ENCODE measurements at places on chromosomes 5 and 9.

GRCh38 chr5:150765011-150765798, 6.4 kb upstream of the DCTN4 start:
- no peak for DNase-seq

GRCh38 chr9:75601280-75601679, 289.2 kb upstream of the PCSK5 start:
- no peak for DNase-seq

DNA sequence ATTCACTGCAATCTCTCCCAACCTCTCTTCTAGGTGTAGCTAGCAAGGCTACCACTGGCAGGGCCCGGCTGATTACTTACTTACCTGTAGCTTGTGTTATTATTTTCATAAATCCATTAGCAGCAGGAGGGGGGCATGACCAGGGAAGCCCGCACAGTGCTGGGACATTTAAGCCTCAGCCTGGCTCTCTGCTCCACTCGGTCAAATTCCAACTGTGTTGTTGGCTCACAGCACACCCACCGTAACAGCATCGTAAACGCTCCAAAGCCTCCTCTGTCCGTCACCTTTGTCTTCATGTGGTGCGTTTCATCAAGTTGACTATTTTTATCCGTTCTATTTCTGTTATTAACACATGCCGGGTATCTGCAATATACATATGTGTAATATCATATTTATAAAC, 264.7 kb downstream of the NSG2 start:
- DNase-seq = no peak

DNA sequence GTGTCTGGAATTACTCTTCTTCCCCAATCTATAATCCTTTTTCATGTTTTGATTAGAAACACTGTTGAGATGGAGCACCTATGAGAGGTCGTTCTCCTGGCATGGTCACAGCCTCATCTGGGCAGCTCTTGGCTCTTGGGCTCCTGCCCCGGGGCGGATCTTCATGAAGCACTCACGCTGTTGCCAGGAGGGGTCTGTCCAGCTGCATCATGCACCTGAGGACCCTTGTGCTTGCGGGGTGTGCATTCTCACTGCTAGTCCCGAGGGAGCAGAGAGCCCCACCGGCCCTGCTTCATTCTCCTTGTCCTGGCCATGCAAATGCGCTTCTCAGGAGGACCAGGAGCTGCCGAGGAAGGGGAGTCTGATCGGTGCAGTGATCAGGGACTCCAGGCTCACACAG, 117.6 kb upstream of the S1PR3 start:
- DNase-seq = no peak

- DNase-seq = no peak
Observed at GRCh38 chr5:90161414-90161813, 248.1 kb downstream of the CETN3 start.

GRCh38 chr5:115452083-115452482, 92.5 kb downstream of the FEM1C start:
- no peak for DNase-seq

- no peak for DNase-seq
Observed at GRCh38 chr9:16306586-16306985, 563.9 kb downstream of the BNC2 start.

- no peak for DNase-seq
Observed at GRCh38 chr5:150320044-150320613, 17.4 kb upstream of the ARSI start.

DNA sequence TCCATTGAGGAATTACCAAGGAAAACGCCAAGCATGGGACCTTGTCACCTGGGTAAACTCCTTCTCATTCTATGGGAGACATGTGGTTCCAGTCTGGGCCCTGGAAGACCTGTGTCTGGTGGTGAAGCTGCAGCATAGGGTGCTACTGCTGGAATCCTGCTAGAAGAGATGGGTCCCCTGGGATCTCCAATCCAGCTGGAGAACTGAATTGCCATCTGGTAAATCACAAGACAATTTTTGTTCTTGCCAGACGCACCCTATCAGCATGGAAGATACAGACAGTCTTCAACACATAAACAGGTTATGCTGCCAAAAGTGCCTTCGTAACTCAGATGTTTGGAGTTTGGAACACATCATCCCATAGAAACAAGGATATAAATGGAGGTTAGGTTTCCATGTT, 424.0 kb upstream of the BRINP1 start:
- DNase-seq = no peak

- no peak for DNase-seq
Observed at GRCh38 chr5:11903121-11903613, 1.1 kb downstream of the CTNND2 start.

GRCh38 chr5:117177302-117177701, 602.7 kb upstream of the SEMA6A start:
- no peak for DNase-seq

DNA sequence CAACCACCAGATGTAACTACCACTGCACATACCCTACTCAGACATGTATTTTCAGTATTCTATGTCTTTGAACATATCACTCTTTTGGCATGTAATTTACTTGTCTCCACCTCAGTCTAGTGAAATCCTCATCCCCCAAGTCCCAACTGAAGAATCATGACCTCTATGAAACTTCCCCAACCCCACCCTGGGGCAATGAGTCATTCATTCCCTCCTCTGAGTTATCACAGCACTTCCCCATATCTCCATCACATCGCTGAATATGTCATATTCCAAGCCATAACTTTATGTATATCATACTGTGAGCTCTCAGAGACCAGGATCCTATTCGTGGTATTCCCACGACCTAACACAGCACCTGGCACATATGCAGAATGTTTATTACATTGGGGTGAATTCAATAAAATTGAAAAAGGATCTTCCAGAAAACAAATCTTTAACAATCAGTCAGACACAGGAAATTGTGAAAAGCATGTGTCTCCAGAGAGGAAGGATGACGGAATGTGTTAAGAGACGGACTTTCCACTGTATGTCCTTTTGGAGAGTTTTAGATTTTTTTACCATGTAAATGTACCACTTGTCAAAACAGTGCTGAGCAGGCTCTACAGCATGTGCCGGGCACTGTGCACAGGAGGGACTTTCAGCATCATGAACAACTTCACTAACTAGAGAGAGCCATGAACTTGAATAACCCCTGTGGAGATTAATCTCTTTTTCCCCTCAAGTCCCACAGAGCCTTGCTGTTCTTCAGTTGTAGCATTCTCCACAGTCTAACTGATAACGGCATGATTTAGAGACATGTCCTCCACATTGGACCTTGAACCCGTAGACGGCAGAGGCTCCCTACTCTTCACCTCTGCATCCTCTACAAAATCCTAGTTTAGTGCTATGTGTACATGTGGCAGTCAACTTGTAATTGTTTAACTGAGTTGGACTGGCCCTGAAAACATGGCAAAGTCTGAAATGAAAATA, 213.5 kb downstream of the GLIS3 start:
- DNase-seq = no peak

- no peak for DNase-seq
Observed at GRCh38 chr9:2778816-2779215, 61.5 kb downstream of the KCNV2 start.

DNA sequence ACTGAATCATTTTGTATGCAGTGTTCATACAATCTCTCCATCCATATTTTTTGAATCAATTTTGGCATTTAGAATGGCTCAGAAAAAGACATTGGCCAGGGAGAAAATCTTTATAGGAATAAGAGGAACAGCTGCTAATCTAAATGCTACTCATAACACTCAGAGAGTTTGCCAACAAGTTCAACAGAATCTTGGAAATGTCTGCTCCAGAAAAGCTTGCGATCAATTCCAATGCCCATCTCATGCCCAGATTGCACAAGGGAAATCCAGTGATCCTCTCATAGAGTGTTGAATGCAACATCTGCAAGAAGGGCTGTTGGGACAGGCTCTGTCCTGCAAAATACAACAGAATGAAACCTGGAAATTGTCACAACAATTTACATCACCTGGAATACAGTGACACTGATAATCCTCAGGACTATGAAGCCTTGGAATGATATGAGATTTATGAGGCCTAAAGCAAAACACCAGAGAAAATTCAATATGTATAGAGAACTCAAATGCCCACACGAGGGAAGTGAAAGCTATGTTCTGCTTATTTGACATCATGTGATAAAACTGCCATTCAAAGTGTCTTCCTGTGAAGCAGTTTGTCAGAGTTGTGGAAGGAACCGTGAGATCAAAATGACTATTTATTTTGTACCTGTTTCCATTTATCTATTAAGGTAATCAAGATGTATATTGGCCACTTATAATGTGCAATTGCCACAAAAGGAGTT, 190.1 kb downstream of the PARP8 start:
- DNase-seq = no peak

DNA sequence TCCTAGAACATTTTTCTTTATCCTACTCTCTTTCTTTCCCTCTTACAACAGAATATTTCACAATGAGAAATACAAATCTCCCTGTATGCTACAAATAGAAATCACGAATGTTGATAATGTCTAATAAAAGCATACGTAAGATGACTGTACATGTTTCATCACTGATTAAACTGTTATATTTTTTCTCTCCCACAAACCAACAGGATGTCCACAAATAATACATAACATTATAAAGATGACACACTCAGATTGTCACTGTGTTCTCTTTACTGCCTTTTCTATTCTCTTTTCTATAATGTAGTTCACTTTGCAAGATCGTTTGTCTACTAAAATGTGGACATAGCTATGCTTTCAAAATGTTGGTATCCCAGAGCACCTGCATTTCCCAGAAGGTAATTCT, 90.7 kb upstream of the PARP8 start:
- no peak for DNase-seq

- no peak for DNase-seq
Observed at GRCh38 chr9:3863111-3863528, 337.3 kb upstream of the RFX3 start.

DNA sequence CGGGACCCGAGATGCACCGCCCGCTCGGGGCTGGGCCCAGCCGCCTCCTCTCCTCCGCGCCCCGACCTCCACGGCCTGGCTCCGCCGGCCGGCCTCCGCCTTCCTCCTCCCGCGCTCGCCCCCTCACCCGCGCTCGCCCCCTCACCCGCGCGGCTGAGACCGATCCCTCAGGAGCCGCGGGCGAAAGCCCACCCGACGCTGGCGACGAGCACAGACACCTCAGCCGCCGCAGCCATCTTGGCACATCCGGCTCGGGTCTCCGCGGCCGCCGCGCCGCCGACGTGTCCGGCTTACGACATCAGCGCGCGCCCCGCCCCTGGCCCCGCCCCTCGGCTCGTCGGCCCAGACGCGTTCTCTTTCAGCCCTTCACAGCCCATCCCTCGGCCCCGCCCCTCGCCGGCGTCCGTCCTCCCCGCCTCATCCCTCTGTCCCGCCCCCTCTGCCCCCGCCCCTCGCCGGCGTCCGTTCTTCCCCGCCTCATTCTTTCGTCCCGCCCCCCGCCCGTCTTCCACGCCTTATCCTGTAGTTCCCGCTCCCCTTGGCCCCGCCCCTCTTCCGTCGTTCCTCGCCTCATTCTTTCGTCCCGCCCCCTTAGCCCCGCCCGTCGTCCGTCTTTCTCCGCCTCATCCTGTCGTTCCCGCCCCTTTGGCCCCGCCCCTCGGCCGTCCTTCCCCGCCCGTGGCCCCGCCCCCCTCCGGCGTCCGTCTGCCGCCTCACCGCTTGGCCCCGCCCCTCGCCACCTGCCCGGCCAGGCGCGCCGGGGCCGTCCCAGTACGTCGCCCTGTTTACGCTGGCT, at the start of gene SEC16A:
Gene SEC16A, minus strand, starts transcription at position 248 of the 796 bp plus-strand sequence. CDS start 5,425 bp downstream, outside the sequence.
- peak; percentile 100 for DNase-seq

- DNase-seq = no peak
Observed at GRCh38 chr9:27572061-27572460, 1.2 kb downstream of the C9orf72 start.

GRCh38 chr5:148311484-148311883, 739 bp upstream of the SPINK7 start:
- no peak for DNase-seq

All from stimulated activated CD8-positive, alpha-beta memory T cell treated with anti-CD3 and anti-CD28 coated beads, Interleukin-4, amount 100 ng/mL, for 48 hours (primary cell).